ENCODE measurements at places on chromosomes 1 and 21. TPM values are rescaled to one million over a fixed set of nuclear protein-coding genes. Genes with fewer than 3 reads are reported as not detected.

DNA sequence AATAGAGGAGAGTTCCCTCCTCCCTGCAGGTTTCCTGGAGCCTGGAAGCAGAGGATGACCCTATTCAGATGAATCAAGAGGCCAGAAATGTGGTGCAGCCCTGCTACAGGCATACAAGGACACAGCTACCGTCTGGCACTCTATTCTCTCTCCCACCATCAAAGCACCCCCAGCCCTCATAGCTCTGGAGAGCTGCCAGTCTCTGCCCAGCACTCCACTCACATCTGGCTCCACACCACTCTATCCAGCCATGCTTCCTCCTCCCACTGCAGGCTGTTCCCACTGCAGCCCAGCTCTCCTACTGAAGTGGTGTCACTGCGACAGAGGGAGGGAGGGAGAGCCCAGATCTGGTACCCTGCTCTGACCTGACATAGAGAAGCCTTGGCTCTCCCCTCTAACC is 18.4 kb downstream of the SYT2 start:
- peaks cover 59% of the 10 kb centered on the region for H3K27me3 ChIP-seq
- no peak overlapping the region for H3K4me3 ChIP-seq
- no peak overlapping the region for H3K27ac ChIP-seq
- no peak for DNase-seq
- H3K4me1 ChIP-seq, result no peaks in the 10 kb centered on the region

- H3K4me3 ChIP-seq, result no peak overlapping the region
- H3K27ac ChIP-seq, result no peak overlapping the region
- no peak for DNase-seq
- no peaks in the 10 kb centered on the region for H3K36me3 ChIP-seq
These were observed 60.2 kb upstream of the SLC35F3 start for GRCh38 chr1:233844275-233844674.

DNA sequence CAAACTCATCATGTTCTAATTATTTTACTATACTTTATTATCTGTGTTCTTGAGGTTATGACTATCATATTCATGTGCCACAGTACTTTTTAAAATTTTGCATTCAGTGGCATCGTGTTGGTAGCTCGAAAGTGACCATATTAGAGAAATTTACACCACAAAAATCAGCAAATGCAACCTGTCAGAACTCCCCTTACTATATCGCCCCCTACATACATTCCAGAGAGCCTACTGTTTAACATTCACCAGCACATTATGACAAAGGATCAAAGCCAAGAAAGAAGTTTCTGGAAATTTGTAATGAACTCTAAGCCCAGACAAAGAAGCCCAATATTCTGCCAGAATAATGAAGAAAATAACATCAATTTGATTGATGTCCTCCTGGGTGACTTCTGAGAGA is 909.3 kb downstream of the LTN1 start:
- no peak overlapping the region for H3K4me3 ChIP-seq
- no peaks in the 10 kb centered on the region for H3K36me3 ChIP-seq
- H3K27ac ChIP-seq, result no peak overlapping the region
- no peak for DNase-seq

- no peaks in the 10 kb centered on the region for H3K4me1 ChIP-seq
- no peaks in the 10 kb centered on the region for H3K27me3 ChIP-seq
- H3K4me3 ChIP-seq, result no peak overlapping the region
- H3K27ac ChIP-seq, result no peak overlapping the region
- no peaks in the 10 kb centered on the region for H3K36me3 ChIP-seq
These were observed 148.2 kb upstream of the COL11A1 start for GRCh38 chr1:103256490-103256889.

- peak; percentile 74 for DNase-seq
- H3K27me3 ChIP-seq, result no peaks in the 10 kb centered on the region
- H3K27ac ChIP-seq, result no peak overlapping the region
These were observed 12.4 kb upstream of the EVI5 start for GRCh38 chr1:92797297-92797696.

DNA sequence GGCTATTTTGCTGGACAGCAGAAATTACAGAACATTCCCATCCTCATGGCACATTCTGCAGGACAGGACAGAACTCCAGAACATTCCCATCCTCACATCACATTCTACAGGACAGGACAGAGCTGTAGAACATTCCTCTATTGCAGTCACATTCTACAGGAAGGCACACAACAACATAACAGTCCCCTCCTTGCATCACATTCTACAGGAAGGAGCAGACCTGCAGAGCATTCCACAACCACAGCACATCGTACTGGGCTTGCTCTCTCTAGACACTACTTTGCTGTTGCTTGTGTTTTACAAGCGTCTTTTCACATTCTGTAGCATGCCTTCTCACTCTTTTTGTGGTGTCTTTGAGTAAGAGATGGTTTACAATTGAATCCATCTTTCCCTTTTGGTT is 26.8 kb upstream of the ABCB10 start:
- no peaks in the 10 kb centered on the region for H3K4me1 ChIP-seq
- DNase-seq, result peak; percentile 4
- H3K27me3 ChIP-seq, result no peaks in the 10 kb centered on the region
- H3K4me3 ChIP-seq, result no peak overlapping the region
- no peak overlapping the region for H3K27ac ChIP-seq

- H3K4me3 ChIP-seq, result no peak overlapping the region
- H3K27me3 ChIP-seq, result peaks cover 29% of the 10 kb centered on the region
- no peaks in the 10 kb centered on the region for H3K4me1 ChIP-seq
- DNase-seq, result no peak
These were observed 7.9 kb downstream of the RD3 start for GRCh38 chr1:211483896-211484612.

- no peak overlapping the region for H3K4me3 ChIP-seq
- DNase-seq, result no peak
- no peak overlapping the region for H3K27ac ChIP-seq
These were observed 127.8 kb downstream of the HS2ST1 start for GRCh38 chr1:87042111-87042811.

DNA sequence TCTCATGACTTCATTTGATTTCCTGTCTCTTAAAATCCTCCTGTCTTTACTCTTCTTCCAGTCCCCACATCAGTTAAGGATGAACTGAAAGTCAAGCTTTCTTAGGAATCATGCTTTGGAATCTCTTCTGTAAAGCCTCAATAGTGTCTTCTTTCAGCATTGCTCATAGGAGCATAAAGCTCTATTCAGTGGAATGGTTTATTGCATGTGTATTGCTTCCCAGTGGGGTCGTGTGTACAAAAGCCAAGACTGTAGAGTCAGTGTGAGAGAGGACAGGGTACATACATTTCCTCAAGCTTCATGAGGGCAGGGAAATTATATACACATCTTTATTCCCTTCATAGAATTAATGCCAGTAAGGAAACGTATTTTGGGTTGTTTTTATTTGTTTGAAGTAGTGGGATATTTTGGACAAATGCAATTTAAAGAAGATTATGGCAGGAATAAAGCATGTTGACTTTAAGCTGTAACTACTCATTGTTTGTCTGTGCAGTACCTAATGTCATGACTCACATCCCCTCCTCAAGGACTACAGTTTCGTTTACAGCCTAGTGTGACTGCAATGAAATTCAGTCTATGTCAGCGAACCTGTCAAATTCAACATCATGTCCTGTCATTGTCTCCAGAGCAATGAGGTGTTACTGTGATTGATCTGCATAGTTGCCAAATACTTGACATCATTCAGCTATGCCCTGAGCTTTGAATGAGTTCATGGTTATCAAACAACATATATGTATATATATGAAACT is 2164.2 kb downstream of the NCAM2 start:
- no peak overlapping the region for H3K4me3 ChIP-seq
- no peak for DNase-seq
- H3K4me1 ChIP-seq, result no peaks in the 10 kb centered on the region

DNA sequence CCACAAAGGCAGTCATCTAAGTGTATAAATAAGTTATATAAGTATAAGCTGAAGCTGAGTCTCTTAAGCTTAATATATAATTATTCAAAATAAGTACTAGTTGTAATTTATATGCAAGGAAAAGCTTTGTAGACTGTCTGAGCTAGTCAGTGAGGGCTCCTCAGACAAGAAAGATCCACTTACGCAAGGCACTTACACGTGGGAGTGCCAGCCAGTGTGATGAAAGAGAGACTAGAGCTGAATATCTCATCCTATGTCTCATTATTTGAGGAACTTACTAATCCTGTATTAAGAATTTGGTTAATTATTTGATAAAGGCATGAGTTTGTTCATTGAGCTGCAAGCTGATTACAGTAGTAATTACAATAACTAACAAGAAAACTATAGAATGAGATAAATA is 146.9 kb downstream of the PDE4B start:
- H3K4me3 ChIP-seq, result no peak overlapping the region
- H3K36me3 ChIP-seq, result no peaks in the 10 kb centered on the region
- H3K4me1 ChIP-seq, result no peaks in the 10 kb centered on the region
- no peaks in the 10 kb centered on the region for H3K27me3 ChIP-seq

DNA sequence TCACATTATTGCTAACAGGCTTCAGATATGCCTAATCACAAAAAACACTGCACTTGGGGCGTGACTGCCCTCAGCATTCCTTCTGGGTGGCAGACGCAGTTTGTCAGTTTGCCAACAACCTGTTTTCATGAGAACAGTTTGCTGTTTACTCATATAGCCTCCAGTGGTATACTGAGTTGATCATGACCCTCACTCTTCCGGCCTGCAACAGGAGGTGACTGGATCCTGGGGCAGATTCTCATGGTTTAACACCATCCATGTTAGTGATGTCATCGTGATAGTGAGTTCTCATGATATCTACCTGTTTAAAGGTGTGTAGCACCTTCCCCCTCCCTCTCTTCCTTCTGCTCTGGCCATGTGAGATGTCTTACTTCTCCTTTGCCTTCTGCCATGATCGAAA is 555.2 kb downstream of the PLPP3 start:
- H3K27ac ChIP-seq, result no peak overlapping the region
- no peaks in the 10 kb centered on the region for H3K4me1 ChIP-seq
- DNase-seq, result no peak
- no peak overlapping the region for H3K4me3 ChIP-seq
- H3K27me3 ChIP-seq, result no peaks in the 10 kb centered on the region

- H3K27me3 ChIP-seq, result peaks cover 24% of the 10 kb centered on the region
- H3K4me3 ChIP-seq, result no peak overlapping the region
- no peaks in the 10 kb centered on the region for H3K4me1 ChIP-seq
- H3K36me3 ChIP-seq, result no peaks in the 10 kb centered on the region
- DNase-seq, result no peak
These were observed 7.1 kb downstream of the PTGFRN start for GRCh38 chr1:116916533-116917445.

DNA sequence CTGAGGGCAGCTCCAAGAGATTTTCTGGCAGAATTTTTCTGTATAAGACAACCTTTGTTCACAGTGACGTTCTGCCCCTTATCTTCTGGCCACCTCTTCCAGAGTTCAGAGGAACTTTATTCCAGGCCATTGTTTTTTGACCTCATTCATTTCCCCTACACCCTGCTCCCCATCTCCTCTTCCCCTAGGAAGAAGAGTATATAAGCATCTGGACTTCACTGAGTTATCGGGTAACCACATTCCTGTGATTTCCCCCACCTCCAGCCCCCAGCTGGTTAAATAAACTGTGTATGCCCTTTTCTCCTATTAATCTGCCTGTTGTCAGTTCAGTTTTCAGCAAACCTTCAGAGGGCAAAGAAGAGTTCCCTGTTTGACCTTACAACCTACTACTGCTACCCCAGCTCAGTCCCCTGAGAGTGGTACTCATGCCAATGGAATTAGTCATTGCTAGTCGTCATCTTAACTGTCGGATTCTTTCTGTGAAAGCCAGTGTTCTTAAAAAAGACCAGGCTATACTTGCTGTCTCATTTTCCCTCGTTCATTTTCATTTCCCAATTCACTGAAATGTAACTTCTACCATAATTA is 14.3 kb upstream of the ALG14 start:
- DNase-seq, result peak; percentile 92
- no peaks in the 10 kb centered on the region for H3K36me3 ChIP-seq
- H3K4me3 ChIP-seq, result no peak overlapping the region
- H3K27me3 ChIP-seq, result no peaks in the 10 kb centered on the region
- H3K27ac ChIP-seq, result peak overlapping the region; percentile 68
- H3K4me1 ChIP-seq, result peaks cover 8% of the 10 kb centered on the region

- no peak overlapping the region for H3K27ac ChIP-seq
- no peak for DNase-seq
- no peaks in the 10 kb centered on the region for H3K4me1 ChIP-seq
These were observed 18.0 kb downstream of the HHIPL2 start for GRCh38 chr1:222529916-222530315.

CELSR2 gene
- total RNA-seq, result 1.3 TPM

TNNT2 gene
- total RNA-seq, result 0.56 TPM

CYP4A22 gene
- not detected for total RNA-seq

SPRR2G gene
- not detected for total RNA-seq

KIAA1614 gene
- 1.8 TPM for total RNA-seq

TNFSF18 gene
- 0.28 TPM for total RNA-seq

Data from IMR-90 (cell line).